NCI-H526 treated with DMSO at 0.1 percent for 48 hours (cell line): ENCODE measurements at places on chromosomes 11 and 22.

DNA sequence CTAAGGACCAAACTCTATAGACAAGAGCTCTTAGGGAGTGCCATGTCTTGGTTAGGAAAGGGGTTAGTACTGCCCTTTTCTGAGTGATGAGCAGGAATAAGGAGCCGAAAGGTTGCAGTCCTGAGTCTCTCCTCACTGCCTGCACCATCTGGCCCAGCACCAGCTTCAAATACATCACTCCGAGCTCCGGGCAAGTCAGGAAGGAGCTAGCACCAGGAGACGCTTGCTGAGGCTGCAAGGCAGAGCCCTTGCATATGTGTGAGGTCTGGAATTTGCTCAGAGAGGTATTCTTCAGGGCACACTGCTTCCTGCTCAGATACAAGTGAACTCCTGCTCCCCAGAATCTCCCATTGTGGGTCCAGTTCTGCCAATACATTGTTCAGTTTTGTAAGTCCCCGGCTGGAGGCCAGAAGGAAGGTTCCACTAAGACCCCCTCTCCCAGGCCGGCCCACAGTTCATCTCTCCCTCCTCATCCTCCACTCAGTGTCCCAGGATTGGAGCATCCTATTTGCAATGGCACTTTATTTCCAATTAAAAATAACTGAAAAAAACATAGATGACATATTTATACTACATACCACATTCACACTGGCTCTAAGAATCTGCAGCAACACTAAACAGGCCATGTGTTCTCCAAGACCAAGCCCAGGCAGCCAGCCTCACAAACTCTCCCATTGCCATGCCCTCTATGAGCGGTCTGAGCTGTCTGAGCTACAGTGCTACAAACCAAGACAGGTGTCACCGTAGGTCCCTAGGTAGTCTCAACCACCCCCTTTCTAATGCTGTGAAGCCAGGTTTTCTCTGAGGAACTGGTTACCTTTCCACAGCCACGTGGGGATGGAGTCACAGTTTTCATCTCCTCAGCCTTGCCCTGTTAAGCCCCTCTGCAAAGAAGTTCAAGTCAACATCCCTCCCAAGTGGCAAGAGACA lies 55.1 kb upstream of the SPATA19 start:
- DNase-seq, result no peak

DNA sequence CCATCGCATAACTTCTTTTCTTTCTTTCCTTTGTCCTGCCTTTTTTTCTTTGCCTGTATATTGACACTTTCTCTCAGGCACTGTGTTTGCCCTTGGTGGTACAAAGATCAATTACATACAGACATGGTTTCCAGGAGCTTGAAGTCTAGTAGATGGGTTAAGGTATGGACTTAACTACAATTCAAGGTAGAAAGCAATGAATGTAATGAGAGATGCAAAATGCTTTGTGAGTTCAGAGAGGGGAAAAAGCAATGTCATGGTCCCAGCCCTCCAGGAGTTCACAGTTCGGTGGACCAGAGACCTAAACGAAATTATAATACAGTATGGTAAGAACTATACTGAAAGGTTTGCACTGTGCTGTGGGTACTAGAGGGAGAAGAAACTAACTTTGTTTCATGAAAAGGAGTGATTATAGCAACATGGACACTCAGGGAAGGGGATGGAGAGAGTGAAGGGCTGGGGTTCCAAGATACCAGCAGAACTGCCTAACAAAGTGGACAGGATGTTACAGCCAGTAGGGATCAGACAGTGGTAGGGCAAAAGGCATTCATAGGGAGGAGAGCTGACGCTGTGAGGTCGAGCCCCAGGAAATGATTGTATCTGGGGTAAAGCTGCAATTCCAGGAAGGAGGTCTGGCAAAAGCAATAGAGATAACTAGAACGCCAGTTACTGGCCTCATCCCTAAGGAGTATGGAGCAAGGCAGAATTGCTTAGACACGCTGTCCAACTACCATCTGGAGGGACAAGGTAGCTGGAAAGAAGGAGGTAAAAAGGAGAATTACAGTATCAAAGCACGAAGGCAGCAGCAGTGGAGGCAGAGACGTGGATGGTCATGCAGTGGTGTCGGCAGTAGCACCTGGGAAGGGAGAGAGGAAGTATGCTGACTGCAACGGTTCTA lies 158.3 kb upstream of the MTMR2 start:
- no peak for DNase-seq

DNA sequence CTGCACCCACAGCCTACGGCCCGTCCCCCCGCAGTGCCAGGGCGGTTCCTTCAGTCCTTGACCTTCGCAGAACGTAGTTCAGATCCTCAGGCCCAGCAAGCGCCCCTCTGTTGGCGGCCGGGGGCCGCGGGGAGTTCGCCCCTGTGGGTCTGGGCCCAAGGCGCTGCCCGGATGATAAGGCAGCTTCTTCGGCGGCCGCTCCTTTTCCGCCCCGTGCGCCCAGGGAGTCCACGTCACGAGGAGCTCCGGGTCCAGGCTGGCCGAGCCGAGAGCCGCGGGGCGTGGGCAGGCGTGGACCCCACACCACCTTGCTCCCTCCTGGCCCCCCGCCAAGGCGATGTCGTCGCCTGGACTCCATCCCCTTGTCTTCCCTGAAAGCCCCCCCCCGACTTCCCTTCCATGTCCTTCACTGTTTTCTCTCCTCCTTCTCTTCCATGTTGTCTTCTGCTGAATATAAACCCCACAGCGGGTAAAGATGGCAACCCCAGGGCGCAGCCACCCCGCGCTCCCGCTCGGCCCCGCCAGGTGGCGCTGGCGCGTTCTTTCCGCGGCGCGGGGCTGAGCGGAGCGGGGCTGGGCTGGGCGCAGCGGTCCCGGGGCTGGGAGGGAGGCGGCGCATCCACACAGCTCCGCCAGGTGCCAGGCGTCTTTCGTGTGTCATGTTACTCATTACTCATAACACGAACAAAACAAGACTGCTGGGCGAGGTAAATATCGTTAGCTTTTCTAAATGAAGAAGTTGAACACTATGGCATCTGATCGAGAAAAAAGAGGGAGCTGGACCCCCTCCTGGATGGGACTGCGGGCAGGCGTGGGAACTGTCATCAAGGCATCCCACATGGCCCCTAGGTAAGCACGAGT lies 321.0 kb downstream of the NTM start:
- DNase-seq, result peak; percentile 57

- DNase-seq, result no peak
These were observed 14.4 kb downstream of the FBLN1 start for GRCh38 chr22:45516923-45517675.

- DNase-seq, result no peak
These were observed 127.0 kb upstream of the CTSC start for GRCh38 chr11:88464528-88464927.

GRCh38 chr11:70688142-70688541 lies 289.8 kb downstream of the CTTN start:
- DNase-seq, result no peak

DNA sequence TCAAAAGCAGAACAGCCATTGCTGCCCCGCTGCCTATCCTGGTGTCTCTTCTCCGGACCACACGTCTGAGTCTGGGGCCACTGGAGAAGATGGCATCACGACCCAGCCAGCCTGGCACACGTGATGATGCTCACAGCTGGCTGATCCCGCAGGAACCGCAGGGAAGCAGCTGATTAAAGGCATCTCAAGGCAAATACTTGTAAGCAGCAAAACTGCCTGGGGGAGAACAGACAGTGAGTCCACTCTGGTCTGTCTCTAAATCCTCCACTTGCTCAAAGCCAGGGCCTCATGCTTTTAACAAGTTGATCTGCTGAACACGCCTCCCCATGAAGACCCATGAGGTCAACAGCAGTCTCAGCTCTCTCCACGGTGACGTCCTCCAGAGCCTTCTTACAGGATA lies 108.6 kb downstream of the BRD1 start:
- DNase-seq, result no peak

DNA sequence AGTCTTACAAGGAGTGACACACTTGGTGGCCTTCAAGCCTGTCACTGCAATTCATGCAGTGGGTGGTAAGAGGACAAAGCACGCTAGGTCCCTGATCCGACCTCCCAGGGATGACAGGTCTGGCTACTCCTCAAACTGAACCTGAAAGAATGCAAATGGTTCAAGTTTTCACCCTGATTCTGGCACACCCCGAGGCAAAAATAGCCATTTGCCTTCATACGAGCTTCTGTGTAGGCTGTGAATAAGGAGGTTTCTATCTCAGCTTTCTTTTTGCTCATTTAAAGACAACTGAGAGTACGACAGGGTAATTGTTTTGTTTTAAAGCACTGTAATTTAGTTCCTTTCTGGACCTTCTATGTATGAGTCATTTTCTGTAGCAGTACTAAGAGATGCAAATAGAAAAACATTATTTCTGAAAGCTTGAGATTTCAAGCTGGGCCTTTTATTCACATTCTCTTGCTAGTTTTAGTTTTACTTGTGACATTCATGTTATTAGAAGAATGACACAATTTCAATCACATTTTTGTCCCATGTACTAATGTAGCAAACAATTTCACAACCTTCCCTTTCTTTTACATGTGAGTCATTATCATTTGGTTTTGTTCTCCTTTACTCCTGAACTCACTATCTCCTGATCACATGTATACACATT lies 56.6 kb upstream of the FDX1 start:
- DNase-seq, result no peak

GRCh38 chr11:95074792-95075563 lies 8.3 kb downstream of the SRSF8 start:
- DNase-seq, result no peak

DNA sequence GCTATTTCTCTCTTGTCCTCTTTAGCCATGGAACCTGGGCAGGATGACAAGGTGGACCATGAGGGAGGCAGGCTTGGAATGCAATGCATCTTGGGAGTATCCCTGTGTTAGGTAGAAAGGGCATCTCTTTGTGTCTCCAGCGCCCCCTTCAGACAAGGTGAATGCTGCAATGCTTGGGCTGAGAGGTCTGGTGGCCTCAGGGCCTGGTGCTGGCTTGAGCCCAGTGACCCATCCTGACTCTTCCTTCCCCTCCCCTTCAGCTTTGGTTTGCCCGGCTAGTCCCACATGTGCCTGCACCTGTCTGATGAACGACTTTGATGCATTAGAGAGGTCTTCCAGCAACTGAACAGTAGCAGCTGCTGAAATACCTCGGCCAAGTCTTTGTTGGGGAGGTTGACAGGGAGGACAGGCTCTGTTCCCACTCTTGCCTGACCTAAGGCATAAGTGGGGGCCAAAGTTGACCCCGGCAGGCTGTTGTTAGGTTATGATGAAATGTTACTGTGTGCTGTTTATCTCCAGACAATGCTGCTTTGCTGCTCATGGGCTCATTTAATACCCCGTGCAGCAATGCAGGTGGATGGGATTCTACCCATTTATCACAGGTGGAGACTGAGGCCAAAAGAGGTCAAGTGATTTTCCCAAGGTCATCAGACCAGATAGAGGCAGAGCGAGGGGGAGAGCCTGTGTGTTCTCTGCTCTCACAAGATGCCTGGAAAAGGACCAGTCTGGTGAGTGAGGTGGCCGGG lies 22.5 kb downstream of the MYO18B start:
- no peak for DNase-seq

- no peak for DNase-seq
These were observed 4.4 kb downstream of the FBXO7 start for GRCh38 chr22:32478994-32479393.

DNA sequence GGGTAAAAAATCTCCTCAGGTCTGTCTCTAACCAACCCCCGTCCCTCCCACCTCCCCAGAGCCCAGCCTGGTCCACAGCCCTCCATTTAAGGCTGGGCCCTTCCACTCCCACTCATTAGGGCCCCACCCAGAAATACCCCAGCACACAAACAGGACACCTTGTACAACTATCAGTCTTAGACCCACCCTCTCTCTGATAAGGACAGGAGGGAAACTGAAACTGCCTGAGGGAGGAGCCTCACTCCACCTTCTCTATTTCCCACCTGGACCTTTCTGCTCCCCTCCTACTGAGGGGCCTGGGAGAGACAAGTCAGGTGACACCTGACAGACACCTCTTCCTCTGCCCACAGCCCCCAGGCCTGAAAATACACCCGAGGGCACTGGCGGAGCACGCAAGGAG lies 90.2 kb downstream of the PLEKHA7 start:
- peak; percentile 26 for DNase-seq

- DNase-seq, result no peak
These were observed 13.1 kb upstream of the E2F8 start for GRCh38 chr11:19253817-19254216.

DNA sequence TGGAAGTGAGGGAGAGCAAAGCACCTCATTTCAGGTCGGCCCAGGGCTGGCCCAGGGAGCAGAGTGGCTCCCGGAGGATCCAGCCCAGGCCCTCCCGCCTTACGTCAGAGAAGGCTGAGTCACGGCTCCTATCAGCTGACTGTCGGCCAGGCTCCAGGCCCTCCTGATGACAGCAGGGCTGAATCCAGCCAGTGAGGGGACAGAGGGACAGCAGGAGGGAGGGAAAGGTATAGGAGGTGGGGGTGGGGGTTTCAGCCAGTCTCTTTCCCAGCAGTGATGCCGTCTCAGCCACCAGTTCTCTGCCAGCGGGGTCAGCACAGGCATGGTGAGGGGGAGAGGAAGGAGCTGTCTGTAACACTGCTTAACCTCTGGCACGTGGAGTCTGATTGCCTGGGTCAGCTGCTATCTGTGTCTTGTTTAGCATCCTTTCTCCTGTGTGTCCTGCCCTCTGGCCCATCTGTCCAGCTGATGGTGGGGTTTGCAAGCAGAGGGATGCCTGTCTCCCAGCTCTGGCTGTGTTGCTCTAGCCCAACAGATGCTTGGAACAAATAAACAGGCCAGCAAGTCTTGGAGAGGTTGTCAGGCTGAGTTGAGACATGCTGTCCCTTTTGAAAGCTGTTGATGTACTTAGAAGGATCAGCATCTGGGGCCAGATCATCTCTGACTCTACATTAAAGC lies 74.0 kb downstream of the ADAMTS15 start:
- no peak for DNase-seq

DNA sequence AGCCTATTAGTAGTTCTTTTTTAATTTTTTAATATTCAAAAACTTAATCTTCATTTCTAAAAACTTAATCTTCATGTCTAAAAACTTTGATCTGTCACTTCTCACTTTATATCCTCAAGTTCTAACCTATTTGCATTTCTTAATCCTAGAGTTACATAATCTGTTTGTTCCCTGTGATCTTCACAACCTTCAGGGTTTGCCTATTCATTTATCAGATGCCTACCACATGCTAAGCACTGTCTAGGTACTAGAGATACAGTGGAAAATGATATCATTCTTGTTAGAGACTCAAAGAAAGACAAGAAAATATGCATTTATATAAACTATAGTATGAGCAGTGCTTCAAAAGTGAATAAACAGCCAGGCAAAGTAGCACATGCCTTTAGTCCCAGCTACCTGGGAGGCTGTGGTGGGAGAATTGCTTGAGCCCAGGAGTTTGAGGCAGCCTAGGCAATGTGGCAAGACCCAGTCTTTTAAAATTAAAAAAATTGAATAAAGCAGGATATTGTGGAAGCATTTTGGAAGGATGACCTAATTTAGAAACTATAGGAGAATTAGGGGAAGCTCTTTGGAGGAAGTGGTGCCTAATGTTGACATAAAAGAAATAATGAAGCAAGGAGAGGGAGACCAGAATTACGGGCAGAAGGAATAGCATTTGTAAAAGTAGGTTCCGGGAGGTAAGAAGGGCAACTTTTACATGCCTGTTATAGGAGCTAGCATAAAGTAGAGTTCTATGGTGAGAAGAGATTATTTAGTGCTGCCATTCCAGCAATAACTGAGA lies 54.4 kb upstream of the GRK2 start:
- DNase-seq, result no peak

GRCh38 chr22:42581762-42582716 lies 28.3 kb downstream of the SERHL2 start:
- DNase-seq, result peak; percentile 29

- no peak for DNase-seq
These were observed 6.1 kb downstream of the CD81 start for GRCh38 chr11:2382936-2383851.

- no peak for DNase-seq
These were observed 92.6 kb downstream of the SWAP70 start for GRCh38 chr11:9756461-9756860.
